ENCODE measurements at places on chromosomes 4 and X. TPM values are rescaled to one million over a fixed set of nuclear protein-coding genes. Genes with fewer than 3 reads are reported as not detected.
A peak's percentile ranks its signal among the peaks of the same experiment; 100 is the strongest.

L1CAM gene
- total RNA-seq = 25.8 TPM

NPY1R gene
- 248 TPM for total RNA-seq

PARM1 gene
- 116 TPM for total RNA-seq

ATP2B3 gene
- 0.32 TPM for total RNA-seq

MAML3 gene
- total RNA-seq = 4.7 TPM

GUCY1B1 gene
- total RNA-seq = 34.9 TPM

PAGE5 gene
- not detected for total RNA-seq

HAUS3 gene
- total RNA-seq = 9.0 TPM

VBP1 gene
- 11.2 TPM for total RNA-seq

GRCh38 chr4:85784348-85784747 lies 309.4 kb downstream of the ARHGAP24 start:
- no peaks in the 10 kb centered on the region for H3K36me3 ChIP-seq
- no peak overlapping the region for H3K4me3 ChIP-seq
- no peaks in the 10 kb centered on the region for H3K27me3 ChIP-seq

GRCh38 chr4:180652533-180652932 lies 1590.7 kb upstream of the TENM3 start:
- no peaks in the 10 kb centered on the region for H3K4me1 ChIP-seq
- no peak overlapping the region for H3K4me3 ChIP-seq
- DNase-seq = no peak
- H3K27me3 ChIP-seq = no peaks in the 10 kb centered on the region

DNA sequence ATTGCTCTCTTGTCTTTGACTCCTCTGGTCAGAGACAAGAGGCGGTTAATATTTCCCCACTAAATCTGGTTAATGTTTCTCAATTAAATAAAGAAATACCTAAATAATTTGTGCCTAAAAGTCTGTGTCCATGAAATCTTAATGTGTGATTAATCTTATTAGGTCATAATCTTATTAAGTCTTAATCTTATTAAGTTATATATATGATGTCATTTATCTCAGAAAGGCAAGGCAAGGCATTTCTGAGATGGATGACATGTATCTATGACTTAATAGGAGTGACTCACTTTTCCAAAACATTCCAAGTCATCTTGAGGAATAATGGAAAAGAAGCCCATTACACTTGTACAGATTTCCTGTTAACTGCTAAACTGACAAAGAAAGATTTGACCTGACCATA lies 74.7 kb downstream of the TRAM1L1 start:
- no peaks in the 10 kb centered on the region for H3K36me3 ChIP-seq
- H3K4me3 ChIP-seq = no peak overlapping the region
- H3K27me3 ChIP-seq = no peaks in the 10 kb centered on the region
- H3K27ac ChIP-seq = no peak overlapping the region
- DNase-seq = no peak

DNA sequence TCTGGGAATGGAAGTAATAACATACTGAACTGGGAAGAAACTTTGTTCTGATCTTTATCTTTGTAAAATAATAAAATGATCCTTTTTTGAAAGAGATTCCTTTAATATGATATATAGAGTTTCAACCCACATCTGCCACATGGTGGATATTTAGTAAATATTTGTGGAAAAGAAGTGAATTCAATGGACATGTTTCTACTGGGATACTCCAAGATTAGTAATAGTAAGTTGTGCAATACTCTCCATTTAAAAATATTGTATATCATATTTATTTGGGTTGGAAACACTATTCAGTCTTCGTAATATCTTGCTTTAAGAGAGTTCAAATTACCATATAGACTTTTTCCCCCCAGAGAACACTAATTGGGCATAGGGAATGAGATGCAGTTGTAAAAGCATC lies 17.8 kb upstream of the ARSJ start:
- no peak overlapping the region for H3K27ac ChIP-seq
- no peak for DNase-seq
- H3K4me1 ChIP-seq = no peaks in the 10 kb centered on the region
- no peaks in the 10 kb centered on the region for H3K36me3 ChIP-seq
- H3K27me3 ChIP-seq = no peaks in the 10 kb centered on the region

DNA sequence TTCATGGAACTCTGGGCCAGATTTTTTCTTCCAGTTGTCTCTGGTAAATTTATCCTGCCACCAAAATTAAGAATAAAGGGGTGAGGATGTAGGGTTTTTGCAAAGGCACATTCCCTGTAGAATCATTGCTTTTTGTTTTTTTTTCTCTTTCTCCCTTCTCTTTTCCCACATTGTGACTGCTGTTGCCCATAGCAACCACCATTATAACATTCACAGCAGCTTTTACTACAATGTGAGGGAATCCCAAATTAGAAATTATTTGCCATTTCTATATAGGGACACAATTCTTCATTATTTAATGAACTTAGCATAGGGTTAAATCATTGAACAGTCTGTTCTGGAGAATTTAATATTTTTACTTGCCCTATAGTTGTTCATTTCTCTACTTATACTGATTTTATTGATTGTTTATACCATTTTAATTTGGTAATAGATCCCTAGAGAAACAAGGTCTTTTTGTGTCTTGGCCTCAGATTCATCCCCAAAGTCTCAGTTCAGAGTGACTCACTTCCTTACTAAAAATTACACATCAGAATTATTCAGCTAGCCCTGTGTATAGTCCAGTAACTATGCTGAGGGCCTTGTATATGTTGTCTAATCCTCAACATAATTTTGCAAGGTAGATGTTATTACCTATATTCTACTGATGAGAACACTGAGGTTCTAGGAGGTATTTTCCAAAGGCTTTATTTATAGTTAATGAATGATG lies 80.8 kb upstream of the ANK2 start:
- DNase-seq = no peak
- no peaks in the 10 kb centered on the region for H3K36me3 ChIP-seq
- H3K27ac ChIP-seq = no peak overlapping the region
- H3K4me3 ChIP-seq = no peak overlapping the region
- no peaks in the 10 kb centered on the region for H3K27me3 ChIP-seq

DNA sequence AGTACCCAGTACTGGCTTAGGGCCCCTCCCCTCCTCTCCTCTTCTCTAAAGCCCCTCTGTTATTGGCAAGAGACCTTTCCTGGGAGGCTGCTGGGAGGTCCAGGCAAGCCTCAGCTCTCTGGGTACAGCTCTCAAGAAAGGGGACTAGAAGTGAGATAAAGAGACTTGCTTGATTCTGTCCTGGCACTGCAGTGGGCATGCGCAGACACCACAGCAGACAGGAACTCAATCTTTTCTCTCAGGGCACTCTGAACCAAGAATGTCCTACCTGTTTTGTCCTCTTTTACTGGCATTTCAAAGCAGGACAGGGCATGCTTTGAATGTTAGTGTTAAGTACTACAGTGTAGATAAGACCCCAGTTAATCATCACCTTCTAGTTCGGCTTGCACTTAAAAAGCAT lies 74.9 kb downstream of the NYX start:
- no peaks in the 10 kb centered on the region for H3K27me3 ChIP-seq
- H3K27ac ChIP-seq = no peak overlapping the region
- no peaks in the 10 kb centered on the region for H3K4me1 ChIP-seq

GRCh38 chrX:44996277-44996676 lies 123.3 kb downstream of the KDM6A start:
- no peaks in the 10 kb centered on the region for H3K27me3 ChIP-seq
- H3K36me3 ChIP-seq = no peaks in the 10 kb centered on the region
- no peak for DNase-seq
- H3K27ac ChIP-seq = no peak overlapping the region
- H3K4me3 ChIP-seq = no peak overlapping the region
- H3K4me1 ChIP-seq = peaks cover 14% of the 10 kb centered on the region

GRCh38 chrX:87003031-87003430 lies 514.6 kb upstream of the KLHL4 start:
- no peaks in the 10 kb centered on the region for H3K36me3 ChIP-seq
- H3K27me3 ChIP-seq = no peaks in the 10 kb centered on the region
- no peak overlapping the region for H3K4me3 ChIP-seq
- no peaks in the 10 kb centered on the region for H3K4me1 ChIP-seq

DNA sequence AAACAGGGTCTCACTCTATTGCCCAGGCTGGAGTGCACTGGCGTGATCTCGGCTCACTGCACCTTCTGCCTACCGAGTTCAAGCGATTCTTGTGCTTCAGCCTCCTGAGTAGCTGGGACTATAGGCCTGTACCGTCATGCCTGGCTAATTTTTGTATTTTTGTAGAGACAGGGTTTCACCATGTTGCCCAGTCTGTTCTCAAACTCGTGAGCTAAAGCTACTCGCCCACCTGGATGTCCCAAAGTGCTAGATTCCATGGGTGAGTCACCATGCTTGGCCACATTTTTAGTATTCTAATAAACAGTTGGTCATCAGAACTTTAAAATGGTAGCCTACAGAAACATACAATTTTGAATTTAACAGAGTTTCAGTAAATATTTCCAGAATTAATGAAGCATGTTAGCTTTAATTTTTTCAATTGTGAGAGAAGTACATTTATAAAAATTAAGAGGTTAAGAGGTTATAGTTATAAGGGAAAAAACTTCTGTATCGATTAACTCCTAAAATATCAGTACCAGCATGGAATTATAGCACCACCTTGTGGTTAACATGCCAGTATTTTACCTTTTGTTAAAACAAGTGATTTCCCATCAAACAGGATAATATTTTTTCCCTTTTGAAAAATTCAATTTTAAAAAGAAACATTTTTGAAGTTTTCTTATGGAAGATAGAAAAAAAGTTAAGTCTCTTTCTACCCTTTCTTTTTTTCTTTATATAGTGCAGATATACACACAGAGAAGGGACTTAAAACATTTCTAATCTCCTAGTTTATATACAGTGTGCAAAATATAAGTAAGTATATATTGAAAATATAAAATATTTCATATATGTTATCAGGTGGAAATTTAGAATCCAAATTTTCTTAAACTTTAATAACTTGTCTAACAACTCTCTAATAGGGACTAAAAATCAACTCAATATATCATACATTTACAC lies 35.4 kb downstream of the CEP44 start:
- H3K4me1 ChIP-seq = no peaks in the 10 kb centered on the region
- H3K4me3 ChIP-seq = no peak overlapping the region
- H3K27me3 ChIP-seq = no peaks in the 10 kb centered on the region
- no peak for DNase-seq
- H3K36me3 ChIP-seq = peaks cover 4% of the 10 kb centered on the region

DNA sequence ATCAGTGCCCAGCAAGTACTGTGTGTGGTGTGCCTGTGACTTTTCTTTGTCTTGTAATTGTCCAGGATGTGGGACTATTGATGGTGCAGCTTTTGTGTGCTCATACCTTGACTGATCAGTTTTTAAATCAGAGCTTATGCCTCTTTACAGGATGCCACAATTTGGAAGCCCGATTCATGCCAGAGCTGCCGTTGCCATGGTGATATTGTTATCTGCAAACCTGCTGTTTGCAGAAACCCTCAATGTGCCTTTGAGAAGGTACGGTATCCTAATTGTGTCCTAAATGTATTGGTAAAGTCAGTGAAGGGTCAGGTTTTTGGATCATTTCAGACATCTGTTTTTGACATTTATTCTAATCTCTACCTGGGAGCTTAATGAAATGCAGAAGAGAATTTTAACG lies 180.2 kb downstream of the FRAS1 start:
- H3K27ac ChIP-seq = no peak overlapping the region
- H3K36me3 ChIP-seq = no peaks in the 10 kb centered on the region
- DNase-seq = no peak
- H3K4me1 ChIP-seq = no peaks in the 10 kb centered on the region

GRCh38 chr4:76620723-76621468 lies 185.9 kb downstream of the SHROOM3 start:
- no peaks in the 10 kb centered on the region for H3K36me3 ChIP-seq
- peaks cover 14% of the 10 kb centered on the region for H3K4me1 ChIP-seq
- H3K27me3 ChIP-seq = no peaks in the 10 kb centered on the region
- no peak overlapping the region for H3K4me3 ChIP-seq
- H3K27ac ChIP-seq = peak overlapping the region; percentile 86

GRCh38 chr4:145920205-145920604 lies 18.4 kb downstream of the ZNF827 start:
- H3K27me3 ChIP-seq = no peaks in the 10 kb centered on the region
- DNase-seq = no peak
- H3K27ac ChIP-seq = no peak overlapping the region
- H3K4me1 ChIP-seq = peaks cover 8% of the 10 kb centered on the region
- H3K36me3 ChIP-seq = no peaks in the 10 kb centered on the region
- H3K4me3 ChIP-seq = no peak overlapping the region

All from ascending aorta (tissue), 2 donors.